ENCODE measurements at places on chromosomes 2 and 18.

- DNase-seq, result no peak
Observed at GRCh38 chr2:168999668-169000213, 31.4 kb downstream of the ABCB11 start.

GRCh38 chr2:201363857-201364560 is 6.9 kb upstream of the FLACC1 start:
- DNase-seq, result no peak

DNA sequence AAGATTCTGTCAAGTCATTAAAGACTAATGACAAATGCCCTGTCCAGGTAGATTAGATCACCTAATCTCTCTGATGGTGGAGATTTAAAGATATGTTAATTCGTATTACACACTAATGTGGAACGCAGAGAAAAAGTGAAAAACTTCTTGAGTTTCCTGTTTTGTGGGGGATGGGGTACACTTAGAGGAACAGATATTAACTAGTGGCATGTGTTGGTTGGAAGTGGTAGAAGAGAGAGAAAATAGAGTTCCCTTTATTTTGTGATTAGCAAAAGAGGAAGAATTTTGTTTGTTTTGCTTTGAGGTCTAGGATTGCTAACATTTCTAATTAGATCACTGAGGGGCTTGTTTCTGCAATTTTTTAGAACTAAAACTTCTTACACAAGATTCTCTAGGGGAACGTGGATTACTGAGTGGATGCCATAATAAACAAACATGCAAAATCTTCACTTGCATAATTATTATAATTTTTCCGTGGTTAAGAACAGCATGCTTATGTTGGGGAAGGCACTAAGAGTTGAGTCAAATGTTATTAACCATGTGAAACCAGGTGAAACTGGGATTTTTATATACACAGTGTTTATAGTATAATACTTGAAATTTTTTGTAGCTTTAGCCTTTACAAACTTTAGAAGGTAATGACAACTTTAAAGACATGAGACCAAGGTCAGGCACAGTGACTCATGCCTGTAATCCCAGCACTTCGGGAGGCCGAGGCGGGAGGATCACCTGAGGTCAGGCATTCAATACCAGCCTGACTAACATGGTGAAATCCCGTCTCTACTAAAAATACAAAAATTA is 97.4 kb upstream of the STK17B start:
- no peak for DNase-seq

DNA sequence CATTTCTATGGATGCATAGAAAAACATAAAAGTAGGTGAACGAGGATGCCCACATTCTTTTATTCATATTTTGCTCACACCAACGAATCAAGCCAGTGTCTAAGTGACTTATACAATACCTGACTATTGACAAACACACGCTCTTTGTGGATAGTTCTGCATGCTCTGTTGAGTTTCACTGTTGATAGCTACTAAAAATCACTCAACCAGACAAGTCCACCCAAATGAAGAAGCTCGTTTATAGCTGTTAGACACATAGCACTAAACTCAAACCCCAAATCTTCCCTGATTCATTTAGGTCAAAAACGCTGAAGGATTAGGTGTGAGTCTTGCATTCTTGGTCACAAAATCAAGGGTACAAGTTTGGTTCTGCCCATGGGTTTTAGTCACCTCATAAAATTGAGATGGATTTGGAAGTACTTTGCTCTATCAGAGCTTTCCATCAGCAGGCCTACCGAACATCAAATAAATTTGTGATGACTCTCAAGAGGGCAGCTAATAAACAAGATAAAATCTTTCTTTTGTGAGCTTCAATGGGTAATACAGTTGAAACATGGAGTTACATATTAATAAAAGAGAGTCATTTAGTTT is 92.7 kb upstream of the ETAA1 start:
- no peak for DNase-seq

- DNase-seq, result no peak
Observed at GRCh38 chr2:105510761-105511528, 112.1 kb upstream of the FHL2 start.

DNA sequence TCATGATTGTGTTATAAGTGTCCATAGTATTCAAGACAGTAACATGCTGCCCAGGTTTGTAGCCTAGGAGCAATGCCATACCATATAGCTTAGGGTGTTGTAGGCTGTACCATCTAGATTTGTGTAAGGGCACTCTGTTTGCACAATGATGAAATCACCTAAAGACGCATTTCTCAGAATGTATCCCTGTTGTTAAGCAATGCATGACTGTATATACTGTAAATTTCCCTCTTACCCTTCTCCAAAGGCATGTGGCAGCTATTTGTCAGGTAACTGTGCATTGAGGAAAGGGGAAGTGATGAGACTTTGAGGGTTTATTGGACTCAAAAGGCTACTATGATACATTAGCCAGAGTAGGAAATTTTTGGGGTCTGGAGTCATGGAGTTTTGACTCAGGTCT is 180.8 kb downstream of the VAPA start:
- DNase-seq, result no peak

DNA sequence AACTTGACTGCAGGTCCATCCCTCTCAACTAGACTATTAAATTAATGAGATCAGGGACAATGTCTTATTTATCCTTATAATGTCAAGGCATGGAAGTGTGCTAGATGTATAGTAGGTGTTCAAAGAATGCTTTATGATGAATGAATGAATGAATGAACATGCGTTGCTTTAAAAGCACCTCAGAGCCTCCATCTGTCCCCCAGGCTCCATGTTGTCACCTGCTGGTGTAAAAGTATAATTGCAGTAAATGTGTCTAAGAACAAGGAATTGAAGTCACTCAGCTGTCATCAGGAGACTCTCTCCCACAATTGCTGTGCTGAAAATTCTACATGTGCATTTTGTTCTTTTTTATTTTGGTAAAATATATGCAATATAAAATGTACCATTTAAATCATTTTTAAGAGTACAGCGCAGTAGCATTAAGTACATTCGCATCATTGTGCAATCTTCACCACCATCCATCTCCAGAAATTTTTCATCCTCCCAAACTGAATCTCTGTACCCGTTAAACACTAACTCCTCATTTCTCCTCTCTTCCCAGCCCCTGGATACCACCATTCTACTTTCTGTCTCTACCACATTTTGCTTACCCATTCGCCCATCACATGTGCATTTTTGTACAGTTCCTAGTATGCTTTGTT is 52.6 kb downstream of the GNAL start:
- no peak for DNase-seq
